CD4-positive, alpha-beta T cell treated with Interleukin-4 for 4 hours (primary cell): ENCODE measurements at places on chromosomes 6 and 20.

DNA sequence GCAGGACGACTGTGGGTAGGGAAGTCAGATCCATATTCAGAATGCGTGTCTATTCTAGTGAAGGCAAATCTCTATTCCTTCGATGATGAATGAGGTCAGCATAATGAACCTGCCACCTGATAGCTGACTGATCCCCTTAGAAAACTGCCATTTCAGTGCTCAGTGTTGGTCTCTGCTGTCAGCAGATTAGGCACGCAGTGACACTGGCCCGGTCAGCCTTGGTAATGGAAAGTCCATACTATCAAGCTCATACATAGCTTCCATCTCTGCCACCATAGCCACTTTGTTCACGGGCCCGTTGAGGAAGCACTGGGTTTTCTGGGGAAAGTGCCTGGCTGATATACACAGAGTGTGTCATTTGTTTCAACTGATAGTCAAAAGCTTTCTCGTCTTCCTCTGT lies 54.0 kb downstream of the C6orf52 start:
- no peak for DNase-seq

GRCh38 chr6:134379599-134379998 lies 61.7 kb upstream of the SGK1 start:
- DNase-seq: no peak

- no peak for DNase-seq
Observed at GRCh38 chr20:19024296-19025035, 188.0 kb upstream of the SLC24A3 start.

DNA sequence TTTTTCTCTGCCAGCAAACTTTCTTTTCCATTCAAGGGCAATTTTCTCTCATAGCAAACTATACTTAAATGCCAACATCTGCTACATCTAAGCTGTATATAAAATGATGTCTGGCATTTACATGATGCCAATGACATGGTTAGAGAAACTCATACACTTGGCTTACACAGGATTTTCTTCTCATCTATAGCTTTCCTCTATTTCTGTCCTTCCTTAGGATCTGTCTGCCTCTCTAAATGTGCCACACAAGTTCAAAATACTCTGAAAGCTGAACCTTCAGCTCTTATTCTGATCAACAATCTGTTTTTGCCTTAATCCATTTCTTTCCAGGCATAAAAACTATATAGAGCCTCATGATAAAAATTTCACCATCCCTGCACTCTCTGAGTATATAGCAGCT lies 290.9 kb upstream of the RNF217 start:
- DNase-seq: no peak
